ENCODE measurements at places on chromosomes 7 and 10.

DNA sequence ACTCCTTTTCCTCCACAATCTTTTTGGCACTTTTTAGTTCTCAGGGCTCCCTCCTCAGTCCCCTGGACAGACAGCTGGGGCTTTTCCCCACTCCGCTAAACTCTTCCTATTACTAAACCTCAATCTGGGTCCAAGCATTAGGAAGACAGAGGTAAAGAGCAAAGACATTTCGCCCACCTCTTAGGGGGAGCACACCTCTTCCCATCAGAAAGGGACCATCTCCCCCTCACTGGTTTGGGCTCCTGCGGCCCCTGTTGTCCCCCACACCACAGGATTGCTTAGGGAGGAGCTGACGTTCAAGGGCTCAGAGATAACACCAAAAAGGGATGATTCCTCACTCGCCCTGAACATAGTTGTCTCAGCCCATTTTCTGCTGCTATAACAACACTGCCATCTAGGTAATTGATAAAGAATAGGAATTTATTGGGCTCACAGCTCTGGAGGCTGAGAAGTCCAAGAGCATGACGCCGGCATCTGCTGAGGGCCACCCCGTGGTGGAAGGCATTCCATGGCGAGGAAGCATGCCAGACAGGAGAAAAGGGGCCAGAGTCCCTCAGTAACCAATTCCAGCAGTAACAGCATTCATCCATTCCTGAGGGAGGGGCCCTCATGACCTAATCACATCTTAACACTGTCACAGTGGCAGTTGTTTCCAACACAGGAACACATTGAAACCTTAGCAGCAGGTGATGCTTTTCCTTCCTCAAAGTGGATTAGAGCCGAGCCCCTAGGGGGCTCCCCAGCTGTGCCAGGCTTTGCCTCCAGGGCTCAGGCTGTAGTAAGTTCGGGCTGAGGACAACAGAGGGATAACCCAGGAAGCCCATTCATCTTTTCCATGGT is 209.6 kb downstream of the EBF3 start:
- DNase-seq, result no peak

DNA sequence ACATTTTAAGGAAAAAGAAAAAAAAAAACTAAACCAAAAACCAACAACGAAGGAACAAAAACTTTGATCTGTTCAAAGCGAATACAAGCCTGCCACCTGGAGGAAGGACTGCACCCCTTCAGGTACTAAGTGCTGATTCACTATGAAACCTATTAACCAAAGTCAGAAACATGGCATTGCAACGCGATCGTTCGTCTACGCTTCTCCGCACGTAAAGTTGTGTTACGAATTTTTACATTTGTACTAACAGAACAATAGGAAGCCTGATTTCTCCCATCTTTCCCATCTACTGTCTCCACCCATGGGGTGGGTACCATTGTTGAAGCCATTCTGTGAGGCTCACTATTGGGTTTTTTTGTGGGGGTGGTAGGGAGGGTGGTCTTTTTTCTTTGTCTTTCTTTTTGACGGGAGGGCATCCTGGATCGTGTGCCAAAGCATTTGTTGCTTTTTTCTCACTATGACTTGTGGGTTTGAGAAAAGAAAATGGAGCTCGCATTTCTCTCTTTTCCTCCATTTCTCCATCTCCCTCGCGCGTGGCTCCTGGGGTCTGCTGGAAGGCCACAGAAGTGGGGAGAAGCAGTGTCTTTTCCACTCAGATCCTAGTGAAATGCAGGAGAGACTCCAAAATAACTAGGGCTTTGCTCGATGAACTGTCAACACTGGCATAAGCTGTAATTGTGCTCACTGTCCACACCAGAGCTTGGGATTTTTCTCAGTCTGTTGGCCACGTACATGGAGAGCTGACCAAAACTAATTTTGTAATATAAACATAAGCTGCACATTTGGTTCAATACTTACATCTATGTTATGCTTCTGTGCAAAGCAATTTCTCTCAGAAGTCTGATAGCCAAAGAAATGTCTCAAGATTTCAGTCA is 100.9 kb upstream of the YAE1 start:
- peak; percentile 71 for DNase-seq

- DNase-seq, result no peak
Observed at GRCh38 chr7:157056957-157057902, 46.8 kb upstream of the MNX1 start.

- DNase-seq, result peak; percentile 4
Observed at GRCh38 chr7:142438235-142438922, 180.5 kb upstream of the PRSS58 start.

- DNase-seq, result no peak
Observed at GRCh38 chr7:106068986-106069385, 43.1 kb downstream of the SYPL1 start.

DNA sequence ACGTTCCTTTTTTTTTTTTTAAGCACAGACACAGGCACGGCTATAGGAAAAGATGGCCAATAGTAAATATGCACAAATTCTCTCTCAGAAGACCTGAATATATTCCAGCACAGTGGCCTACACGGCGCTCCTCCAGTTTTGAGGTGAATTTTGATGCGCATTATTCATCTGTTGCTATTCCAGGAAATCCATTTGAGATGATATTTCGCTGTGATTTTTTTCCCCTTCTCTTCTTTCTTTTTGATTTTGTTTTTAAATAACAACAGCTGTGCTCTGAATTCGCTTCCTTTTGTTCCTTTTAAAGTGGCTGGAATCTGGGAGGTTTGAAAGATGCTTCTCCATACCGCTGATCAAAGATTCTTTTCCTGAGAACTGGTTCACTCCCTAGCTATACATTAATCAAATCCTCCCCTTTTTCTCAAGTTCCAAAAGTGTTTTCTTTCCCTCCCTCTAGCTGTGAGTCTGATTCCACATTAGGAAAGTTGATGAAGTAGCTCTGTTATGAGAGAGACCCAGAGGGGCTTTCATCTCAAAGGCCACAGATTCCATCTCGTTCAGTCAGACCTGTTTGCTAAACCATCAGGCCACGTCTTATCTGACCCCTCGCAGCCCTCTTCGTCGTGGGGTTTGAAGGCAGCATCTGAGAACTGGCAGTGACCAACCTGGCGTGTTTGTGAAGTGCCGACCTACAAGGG is 602.7 kb upstream of the NRP1 start:
- DNase-seq, result no peak

GRCh38 chr10:125797994-125798662 is 22.5 kb upstream of the MMP21 start:
- no peak for DNase-seq

DNA sequence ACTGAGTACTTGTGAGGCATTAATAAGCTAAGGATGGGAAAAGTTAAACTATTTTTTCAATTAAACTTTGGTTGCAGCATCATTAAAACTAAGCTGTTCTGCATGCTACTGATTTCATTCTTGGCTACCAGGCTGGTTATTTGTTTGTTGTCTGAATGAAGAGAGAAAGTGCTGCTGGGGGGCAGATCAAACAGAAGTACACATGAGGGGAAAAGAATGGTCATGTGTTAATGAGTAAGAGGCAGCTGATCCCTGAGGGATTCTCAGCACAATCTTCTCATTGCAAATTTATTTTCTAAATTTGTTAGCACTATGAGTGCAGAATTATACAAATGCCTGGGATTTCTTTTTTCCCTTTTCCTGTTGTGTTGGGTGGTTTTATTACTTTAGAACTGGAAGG is 213.2 kb upstream of the HPS1 start:
- DNase-seq, result no peak

- DNase-seq, result no peak
Observed at GRCh38 chr10:121833387-121833786, 94.4 kb downstream of the ATE1 start.

DNA sequence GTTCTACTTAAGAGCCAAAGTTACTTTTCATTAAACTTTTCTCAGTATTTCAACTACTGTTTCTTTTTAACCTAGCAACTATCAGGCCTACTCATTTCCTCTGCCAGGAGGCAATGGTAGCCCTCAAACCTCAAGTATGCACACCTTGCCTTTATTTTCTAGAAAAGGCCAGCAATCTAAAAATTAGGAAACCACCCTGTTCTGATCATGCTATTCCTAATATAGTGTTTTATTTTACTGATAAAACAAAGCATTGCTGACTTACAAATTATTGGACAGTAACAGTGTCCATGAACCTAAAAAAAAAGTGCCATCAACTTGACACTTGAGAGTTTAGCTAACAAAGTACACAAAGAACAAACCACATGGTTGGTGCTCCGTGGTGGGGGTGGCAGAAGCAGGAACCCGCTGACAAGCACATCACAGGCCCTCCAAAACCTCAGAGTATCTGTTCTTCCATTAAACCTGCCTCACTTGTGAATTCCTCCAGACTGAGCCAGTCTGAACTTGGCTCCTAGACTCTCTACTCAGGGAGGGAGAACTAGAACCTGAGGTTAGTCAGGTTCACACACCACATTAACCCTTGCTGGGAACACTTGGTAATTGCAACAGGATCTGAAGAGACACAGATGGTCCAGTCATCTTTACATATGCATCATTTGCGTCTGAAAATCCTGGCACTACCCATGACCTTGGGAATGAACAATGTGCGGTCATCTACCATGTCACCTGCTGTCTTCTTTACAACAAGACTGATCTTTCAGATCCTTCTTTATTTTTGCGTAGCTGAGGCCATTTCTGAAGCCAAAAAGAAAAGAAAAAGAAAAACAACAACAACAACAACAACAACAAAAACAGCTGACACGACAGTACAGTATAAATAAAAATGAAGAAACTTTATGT is 31.9 kb downstream of the PIP4K2A start:
- no peak for DNase-seq

GRCh38 chr10:24039315-24039714 is 169.6 kb upstream of the KIAA1217 start:
- DNase-seq, result no peak

DNA sequence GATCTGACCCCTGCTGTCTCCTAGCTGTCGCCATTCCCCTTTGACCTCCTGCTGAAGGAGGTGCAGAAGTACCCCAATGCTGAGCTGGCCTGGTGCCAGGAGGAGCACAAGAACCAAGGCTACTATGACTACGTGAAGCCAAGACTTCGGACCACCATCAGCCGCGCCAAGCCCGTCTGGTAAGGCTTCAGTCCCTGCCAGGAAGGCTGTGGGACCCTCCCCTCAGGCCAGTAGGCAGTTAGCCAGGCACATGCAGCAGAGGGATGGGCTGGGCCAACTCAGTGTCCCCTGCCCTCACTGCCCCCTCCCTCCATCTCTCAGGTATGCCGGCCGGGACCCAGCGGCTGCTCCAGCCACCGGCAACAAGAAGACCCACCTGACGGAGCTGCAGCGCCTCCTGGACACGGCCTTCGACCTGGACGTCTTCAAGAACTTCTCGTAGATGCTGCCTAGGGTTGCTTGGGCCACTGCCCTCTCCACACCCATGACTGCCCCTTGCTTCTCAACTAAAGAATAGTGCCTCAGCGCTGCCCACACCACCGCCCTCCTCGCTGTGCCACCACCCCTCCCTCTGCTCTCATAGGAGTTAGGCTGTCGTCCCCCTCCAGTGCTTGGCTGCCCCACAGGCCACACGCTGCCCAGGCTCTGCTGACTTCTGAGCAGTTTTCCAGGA is 41.0 kb upstream of the ZMIZ2 start:
- no peak for DNase-seq

DNA sequence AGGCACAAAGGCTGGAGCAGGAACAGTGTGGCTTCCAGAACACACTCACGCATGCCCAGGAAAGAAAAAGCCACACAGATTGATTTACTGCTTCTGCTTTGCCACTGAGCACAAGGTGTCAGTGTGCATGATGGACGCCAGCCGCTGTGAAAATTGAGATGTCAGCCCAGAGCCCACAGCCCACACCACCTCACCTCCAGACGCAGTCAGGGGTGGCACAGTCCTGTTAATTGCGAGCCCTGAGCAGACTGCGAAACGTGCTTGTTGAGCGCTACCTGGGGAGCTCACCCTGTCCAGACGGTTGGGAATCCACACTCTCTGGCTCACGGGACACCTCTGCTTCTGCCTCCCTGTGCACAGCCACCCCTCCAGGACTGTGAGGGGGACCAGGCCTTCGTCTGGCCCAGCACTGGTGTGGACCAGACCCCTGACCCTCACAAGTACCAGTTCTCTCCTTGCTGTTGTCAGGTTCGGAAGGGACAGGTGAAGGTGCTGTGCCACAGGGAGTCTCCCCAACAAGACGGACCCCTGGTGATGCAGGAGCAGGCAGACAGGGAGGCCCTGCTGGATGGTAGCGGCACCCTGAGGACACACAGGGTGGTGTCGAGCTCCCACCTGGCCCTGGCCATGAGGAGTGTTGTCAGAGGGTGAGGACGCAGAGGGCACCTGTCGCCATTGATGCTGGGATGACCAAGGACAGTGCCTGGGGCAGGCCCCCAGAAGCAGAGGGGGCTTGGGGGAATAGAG is 15.3 kb downstream of the RASGEF1A start:
- DNase-seq, result no peak

GRCh38 chr10:128429835-128430513 is 303.8 kb upstream of the MKI67 start:
- no peak for DNase-seq

- no peak for DNase-seq
Observed at GRCh38 chr10:69375307-69376151, 41.2 kb downstream of the TACR2 start.

DNA sequence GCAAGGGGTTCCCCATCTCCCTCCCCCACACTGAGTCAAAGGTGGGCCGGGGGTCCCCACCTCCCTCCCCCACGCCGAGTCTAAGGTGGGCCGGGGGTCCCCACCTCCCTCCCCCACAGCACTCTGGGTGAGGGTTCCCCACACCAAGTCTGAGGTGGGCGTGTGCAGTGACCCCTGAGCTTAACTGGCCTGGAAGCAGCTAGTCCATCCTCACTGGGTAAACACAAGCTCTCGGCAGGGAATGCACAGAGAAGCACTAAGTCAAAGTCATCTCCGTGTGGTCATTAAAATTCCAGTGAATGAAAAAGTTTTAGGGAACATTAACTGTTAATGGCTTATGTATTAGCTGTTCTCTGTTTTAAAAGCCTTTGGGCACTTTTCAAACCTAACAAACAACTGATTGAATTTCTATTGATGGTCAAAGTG is 43.7 kb upstream of the PRKAR1B start:
- DNase-seq, result no peak

GRCh38 chr7:108310351-108310750 is 145.9 kb downstream of the NRCAM start:
- DNase-seq, result no peak

DNA sequence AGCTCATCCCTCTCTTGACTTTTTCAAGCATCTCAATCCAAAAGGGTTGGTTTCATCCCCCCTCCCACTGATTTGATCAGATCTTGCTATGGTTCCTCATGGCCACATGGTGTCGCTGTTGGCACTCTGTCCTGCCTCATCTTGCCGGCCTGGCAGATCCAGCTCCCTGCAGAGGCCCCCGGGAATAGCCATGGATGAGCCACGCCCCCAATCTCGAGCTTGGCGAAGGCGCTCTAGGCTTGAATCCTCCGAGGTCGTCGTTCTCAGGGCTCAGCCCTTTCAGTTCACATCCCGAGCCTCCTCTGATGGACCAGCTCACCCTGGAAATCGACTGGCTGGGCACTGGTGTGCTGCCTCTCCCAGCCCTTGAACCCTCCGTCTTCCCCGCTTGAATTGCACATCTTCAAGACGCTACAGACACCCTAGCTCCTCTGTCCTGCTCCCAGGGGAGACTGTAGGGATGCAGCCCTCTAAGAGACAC is 628.7 kb downstream of the TYW1 start:
- DNase-seq, result peak; percentile 77

GRCh38 chr10:113052076-113052830 is 102.2 kb downstream of the TCF7L2 start:
- DNase-seq, result no peak

GRCh38 chr10:64586934-64587503 is 1065.8 kb downstream of the REEP3 start:
- no peak for DNase-seq

GRCh38 chr7:157666530-157667040 is 329.8 kb downstream of the DNAJB6 start:
- DNase-seq, result no peak

- no peak for DNase-seq
Observed at GRCh38 chr10:65197935-65198334, 1676.7 kb downstream of the REEP3 start.

All from NCI-H2081 (cell line).